Natural killer cell (primary cell): ENCODE measurements at places on chromosomes 2 and 18.

- no peak for DNase-seq
These were observed 61.9 kb downstream of the DTNA start for GRCh38 chr18:34771958-34772357.

DNA sequence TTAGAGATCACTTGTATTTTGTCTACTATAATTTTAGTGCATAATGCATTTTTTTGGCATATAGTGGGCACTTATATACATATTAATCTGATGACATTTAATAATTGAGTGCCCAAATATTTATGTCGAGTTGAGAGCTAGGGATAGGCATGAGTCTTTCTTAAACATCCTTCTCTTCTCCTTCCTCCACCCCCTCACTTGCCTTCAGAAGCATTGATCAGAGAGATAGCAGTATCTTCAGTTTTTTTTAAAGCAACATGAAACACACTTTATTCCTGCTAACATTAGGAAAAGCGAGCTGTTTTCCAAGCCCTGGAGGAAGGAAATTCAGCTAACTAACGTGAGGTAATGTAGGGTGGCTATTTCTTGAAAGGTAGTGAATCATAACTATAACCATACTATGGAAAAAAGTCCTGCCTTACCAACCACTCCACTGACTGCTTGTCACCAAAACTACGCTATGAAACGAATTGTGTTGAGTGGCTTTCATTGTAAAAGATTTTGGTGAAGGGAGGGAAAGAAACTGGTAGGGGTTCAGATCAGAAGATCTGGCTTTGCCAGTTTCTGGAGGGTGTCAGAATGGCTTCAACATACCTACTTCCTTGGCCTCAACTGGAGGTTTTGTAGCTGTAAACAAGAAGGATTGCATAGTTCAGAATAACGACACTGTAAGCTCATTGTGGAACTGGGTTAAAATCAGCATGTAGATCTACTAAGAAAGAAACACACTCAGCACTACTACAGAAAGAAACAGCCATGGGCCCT, 2.3 kb upstream of the ITGA4 start:
- peak; percentile 23 for DNase-seq

GRCh38 chr2:226835420-226835795, 446 bp upstream of the RHBDD1 start:
- DNase-seq, result no peak

GRCh38 chr18:66264130-66264529, 339.8 kb downstream of the CDH19 start:
- no peak for DNase-seq

DNA sequence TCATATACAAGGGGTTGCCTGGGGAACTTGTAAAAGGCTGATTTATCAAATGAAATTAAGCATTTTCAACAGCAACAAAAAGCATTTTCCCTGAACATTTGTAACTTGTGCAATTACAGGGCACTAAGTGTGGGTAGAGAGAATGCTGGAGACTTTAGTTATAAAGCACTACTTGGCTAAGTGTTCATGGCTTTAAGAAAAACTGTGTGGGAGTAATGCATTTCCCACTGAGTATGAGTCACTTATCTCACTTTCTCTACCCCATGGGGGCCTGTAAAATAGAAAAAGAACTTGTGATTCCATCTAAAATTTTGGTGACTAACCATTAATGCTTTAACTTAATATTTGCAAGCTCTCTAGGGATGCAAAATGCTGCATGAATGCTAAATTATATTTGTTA, 193.4 kb downstream of the CCDC102B start:
- DNase-seq, result no peak

- no peak for DNase-seq
These were observed 6.8 kb downstream of the ZNF397 start for GRCh38 chr18:35247412-35248249.

DNA sequence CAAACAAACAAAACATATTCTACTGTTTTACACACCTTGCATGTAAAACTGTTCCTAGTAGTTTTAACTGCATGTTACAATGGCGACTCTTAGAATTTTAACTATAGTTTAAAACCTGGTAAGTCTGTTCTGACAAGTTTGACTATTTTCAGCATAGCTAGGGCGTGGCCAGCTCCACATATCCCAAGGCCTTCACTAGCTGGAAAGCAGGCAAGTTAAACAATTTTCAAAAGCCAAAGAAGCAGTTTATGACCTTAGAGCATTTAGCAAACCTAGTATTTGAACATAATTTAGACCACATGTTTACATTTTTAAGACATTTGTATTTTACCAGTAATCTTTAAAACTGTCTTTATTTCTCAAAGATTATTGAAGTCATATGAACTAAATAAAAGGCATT, 402.8 kb upstream of the SYT4 start:
- DNase-seq, result no peak

DNA sequence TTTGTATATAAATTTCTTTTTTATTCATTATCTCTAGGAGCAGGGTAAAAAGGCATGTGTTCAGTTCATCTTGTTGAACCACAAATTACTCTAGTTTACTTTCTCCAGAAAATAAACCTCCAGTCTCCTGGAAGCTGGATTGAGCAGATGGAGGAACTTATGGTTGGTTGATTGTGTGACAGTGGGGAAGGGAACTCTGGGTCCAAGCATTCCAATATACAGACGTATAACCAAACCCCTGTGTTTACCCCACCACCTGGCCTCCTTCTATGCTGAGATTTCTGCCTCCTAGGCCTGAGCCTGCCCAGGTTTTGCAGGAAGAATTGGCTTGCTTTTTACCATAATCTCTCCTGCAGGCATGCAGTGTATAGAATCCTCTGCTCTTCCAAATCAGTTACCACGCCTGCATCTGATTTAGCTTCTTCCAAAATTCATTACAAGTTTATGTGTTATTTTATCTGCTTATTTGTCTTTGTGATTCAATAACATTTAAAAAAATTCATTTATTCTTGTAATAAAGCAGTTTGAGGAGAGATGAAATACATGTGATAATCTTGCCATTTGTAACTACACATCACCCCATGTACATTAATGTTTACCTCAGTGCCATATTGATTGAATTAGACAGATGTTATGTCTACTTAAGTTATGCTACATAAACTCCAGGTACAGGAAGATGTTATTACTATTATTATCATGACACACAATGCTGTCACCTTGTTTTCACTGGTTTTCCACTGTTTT, 2.5 kb upstream of the RAB27B start:
- DNase-seq, result no peak

GRCh38 chr2:173101687-173102086, 26.0 kb downstream of the MAP3K20 start:
- no peak for DNase-seq

- DNase-seq, result no peak
These were observed 119.7 kb downstream of the CDC42EP3 start for GRCh38 chr2:37551783-37552182.

GRCh38 chr2:190891372-190891771, 10.8 kb downstream of the GLS start:
- no peak for DNase-seq

- DNase-seq, result no peak
These were observed 21.1 kb upstream of the RGPD8 start for GRCh38 chr2:112454586-112454985.

DNA sequence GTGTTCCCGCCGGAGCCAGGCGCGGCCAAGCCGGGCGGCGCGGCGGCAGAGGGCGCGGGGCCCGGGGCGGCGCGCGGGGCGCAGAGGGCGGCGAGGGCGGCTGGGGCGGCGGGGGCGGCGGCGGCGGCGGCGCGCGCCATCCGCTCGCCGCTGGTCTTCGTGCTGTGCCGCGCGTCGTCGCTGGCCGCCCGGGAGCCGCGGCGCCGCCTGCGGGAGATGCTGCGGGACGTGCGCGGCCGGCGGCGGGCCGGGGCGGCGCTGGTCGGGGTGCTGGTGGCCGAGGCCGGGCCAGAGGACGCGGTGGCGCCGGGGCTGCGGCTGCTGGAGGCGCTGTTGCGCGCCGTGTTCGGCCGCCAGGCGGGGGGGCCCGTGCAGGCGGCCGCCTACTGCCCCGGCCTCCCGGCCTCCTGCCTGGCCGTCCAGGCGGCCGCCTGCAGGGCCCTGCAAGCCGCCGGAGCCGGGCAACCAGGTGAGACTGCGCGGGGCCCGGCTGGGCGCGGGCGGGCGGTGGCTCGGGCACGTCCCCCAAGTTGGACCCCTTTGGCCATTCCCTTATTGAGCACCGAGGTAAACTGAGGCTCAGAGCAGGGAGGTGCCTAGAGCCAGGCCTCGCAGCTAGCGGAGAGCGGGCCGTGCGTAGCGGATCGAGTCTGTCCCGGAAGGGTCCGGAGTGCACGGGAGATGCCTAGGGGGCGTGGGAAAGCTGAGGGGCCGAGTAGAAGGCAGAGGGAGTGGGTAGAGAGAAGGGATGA, 584 bp downstream of the C2orf72 start:
- DNase-seq, result no peak

DNA sequence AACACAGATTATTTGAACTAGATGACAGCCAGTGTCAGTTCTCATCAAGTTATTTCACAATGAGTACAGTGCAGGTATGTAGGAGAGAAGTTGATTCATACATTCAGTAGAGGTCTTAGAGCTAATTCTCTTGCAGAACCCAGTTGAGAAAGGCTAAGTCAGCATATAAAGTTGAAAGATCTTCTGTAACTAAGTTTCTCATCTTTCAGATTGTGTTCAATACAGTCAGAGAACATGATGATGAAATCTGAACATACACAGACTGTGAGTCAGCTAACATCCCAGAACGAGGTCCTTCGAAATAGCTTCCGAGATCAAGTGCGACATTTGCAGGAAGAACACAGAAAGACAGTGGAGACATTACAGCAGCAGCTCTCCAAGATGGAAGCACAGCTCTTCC, 41.9 kb upstream of the LIMS1 start:
- no peak for DNase-seq

DNA sequence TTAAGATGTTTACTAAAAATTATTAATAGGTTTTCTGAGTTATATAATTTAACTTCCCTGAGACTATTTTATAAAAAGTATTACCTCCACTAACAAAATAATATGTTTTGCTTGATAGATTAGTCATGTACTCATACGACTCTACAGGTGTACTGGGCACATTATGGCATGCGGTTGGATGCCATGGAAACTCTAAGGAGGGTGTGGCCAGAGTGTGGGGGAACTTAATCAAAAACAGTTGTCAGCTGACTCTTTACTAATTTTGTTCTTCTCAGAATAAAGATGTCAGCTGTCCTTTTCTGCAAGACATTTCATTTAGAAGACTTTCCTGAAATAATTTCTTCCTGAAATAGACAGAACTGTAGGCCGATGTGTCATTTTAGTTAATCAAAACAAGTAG, 228.3 kb upstream of the SIX3 start:
- DNase-seq, result no peak

DNA sequence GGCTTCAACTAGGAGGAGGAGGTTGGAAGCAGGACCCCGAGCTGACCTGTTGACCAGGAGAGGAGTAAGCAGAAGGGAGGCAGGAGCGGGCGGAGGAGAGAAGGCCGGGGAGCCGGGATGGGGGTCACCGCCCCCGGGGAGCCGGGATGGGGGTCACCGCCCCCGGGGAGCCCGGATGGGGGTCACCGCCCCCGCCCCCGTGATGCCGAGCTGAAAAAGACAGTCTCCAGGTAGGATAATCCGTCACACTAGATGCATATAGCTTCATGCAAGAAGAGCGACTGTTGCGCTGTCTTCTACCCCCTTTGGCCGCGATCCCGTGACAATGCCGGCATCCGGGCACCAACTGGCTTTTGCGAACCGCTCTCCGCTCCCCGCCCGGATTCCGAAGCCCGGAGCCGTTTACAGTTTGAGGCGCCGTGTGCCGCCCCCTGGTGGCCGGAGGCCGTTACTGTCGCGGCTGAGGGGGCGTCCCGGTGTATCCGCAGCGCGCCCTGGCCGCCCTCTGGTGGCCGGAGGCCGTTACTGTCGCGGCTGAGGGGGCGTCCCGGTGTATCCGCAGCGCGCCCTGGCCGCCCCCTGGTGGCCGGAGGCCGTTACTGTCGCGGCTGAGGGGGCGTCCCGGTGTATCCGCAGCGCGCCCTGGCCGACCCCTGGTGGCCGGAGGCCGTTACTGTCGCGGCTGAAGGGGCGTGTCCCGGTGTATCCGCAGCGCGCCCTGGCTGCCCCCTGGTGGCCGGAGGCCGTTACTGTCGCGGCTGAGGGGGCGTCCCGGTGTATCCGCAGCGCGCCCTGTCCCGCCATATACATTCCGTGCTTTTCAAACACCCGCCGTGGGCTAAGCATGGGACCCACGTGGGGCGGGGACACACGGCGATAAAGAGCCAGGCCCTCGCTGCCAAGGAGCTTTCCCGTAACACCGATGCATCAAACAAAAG, 89.6 kb downstream of the ACTR3 start:
- DNase-seq, result peak; percentile 49

GRCh38 chr2:60906395-60906794, 25.0 kb downstream of the REL start:
- DNase-seq, result no peak

GRCh38 chr2:33433279-33434235, 42.9 kb upstream of the RASGRP3 start:
- no peak for DNase-seq

- DNase-seq, result no peak
These were observed 35.1 kb upstream of the YWHAQ start for GRCh38 chr2:9665898-9666297.

DNA sequence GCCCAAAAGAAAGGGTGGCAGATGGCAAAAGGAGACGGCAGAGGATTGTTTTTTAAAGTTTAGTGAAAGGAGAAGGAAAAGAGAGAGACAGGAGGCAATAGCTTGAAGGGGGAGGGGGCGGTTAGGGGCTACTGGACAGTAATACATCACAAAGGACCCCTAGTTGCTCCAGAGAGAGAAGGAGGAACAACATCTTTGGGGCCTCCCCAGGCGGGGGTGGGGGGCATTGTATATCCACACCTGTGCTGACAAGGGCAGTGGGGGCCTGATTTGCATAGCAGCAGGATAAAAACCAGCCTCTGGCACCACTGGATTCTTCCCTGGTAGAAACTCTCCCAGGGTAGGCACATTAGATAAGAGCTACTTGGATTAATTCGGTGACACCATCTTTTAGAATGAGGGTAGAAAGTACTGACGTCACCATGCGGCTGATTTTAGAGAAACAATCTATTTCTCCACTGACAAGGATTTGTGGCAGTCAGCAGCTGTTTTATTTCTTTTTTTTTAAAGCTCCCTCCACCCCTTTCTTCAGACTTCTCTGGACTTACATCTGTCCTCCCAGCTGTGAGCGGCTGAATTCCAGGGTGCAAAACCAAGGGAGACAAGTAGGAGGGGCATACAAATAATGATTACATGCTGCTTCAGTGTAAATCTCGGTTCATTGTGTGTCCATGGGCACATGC, 199.8 kb upstream of the NRP2 start:
- DNase-seq, result no peak

- DNase-seq, result peak; percentile 10
These were observed 45.7 kb downstream of the FAM210A start for GRCh38 chr18:13680612-13681011.

DNA sequence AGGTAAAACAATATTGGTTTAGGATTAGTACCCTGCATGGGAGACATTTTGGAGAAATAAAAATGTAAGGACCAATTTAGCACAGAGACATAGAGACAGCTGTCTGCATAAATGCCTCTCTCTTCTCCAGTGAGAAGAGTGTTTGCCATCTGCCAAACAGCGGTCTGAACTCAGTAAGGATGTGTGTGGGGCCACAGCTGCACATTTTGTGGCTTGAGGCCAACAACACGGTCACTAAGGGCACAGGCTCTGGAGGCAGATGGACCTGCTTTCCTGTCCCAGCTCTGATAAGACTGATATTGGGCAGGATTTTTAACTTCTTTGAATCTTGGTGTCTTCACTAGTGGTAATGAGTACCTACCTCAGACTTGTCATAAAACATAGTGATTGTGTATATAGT, 10.2 kb downstream of the ZBTB14 start:
- DNase-seq, result no peak

- no peak for DNase-seq
These were observed 104.6 kb downstream of the PTPN4 start for GRCh38 chr2:119864318-119864717.

- no peak for DNase-seq
These were observed 30.6 kb downstream of the SEPTIN10 start for GRCh38 chr2:109582928-109583895.
